ENCODE measurements at places on chromosomes 12 and 14.

GRCh38 chr12:124536641-124537040 is 30.8 kb downstream of the NCOR2 start:
- no peak for DNase-seq

DNA sequence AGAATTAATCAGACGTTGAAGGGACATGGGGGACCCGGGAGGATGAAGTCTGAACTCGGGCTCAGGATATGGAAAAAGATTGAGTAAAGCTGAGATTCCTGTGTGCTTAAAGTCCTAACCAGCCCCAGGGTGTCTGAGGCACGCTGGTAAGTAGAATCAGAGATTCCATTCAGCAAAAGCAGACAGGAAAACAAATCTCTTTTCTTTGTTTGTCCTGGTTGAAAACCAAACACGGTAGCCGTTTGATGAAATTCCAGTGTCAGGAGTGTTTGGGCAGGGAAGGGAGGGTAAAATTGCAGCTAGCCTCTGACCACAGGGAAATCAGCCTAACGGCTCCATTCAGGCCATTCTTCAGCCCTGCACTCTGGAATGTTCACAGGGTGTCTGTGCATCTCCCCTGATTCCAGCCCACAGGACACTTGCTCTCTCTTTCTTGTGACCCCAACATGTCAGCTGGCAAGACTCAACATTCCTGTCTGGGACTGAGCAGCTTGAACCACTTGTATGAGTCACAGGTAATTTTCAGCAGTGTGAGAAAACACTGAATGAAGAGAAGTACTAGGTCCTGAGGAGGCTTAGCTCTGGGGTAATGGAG is 31.0 kb downstream of the NINJ2 start:
- DNase-seq = no peak

DNA sequence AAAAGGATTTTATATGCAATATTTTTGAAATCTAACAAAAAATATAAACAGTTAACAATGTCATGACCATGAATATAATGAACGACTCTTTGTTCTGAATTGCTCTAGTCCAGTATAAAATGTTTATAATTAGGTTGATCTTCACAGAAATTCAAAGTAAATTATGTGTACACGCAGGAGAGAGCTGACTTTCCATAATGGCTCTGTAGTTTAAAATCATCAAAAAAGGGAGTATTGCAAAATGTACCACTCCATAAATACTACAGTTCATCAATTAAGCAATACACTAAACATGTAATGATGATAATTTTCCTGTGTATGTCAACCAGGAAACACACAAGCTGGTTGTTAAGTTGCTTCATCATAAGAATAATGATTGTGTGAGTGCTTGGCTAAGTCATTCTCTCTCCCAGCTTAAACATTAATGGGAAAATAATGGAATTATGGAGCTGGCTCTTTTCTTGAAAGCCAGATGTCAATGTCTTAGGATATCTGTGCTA is 189.5 kb upstream of the PLEKHG7 start:
- no peak for DNase-seq

GRCh38 chr12:85979641-85980040 is 105.5 kb downstream of the NTS start:
- DNase-seq = no peak

DNA sequence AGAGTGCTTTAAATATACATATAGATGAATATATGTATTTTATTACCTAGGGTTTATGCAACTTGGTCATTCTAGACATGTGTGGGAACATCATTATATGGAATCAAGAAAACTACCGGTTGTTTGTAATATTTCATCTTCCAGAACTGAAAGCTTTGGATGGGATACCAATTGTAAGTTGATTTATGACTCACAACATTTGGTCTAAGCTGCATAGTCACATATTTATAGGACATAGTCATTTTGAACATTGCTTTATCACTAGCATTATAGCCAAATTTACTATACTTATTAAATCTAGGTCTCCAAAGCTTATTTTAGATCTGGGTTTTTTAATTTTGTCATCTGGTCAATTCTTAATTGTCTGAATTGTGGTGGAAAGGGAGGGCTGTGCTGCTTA is 83.7 kb upstream of the PCNX4 start:
- no peak for DNase-seq

GRCh38 chr12:40336573-40337199 is 111.9 kb downstream of the LRRK2 start:
- no peak for DNase-seq

DNA sequence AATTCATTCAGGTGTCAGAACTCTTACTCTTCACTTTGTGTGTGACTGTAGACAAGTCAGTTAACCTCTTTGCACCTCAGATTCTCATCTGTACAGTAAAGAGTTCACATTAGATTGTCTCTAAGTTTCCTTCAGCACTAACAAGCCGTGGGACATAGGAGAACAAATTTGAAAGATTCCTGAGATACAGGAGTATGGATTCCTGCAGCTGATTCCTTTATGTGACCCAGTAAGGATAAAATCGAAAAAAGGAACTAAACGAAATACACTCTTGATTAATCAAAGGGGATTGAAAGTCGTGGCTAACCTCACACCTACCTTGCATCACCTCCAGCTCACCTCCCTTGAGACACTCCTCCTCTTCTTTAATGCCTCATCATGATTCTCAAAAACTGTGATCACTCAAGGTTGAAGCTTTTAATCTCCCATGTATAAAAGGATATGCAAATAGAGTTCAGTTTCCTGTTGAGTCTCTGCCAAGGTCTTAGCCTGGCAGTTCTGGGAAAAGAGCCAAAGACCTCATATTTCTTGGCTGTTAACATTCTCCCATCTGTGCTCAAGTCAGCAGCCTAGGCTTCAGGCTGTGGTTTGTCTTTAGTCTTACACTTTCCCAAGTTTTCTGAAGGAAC is 156.6 kb downstream of the DAD1 start:
- no peak for DNase-seq

DNA sequence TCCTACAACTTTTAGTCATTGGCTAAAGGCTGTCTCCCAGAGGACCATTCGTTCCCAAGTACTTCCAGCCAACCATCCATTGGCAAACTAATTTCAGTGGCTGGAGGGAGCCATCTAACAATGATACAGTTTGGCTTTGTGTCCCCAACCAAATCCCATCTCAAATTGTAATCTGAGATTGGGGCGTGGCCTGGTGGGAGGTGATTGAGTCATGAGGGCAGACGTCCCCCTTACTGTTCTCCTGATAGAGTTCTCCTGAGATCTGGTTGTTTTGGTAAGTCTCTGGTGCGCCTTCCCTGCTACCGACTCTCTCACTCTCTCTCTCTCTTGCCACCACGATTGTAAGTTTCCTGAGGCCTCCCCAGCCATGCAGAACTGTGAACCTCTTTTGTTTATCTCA is 99.7 kb upstream of the FUT8 start:
- DNase-seq = no peak

- DNase-seq = no peak
Measured at GRCh38 chr14:56198438-56198837, 80.2 kb downstream of the PELI2 start.

DNA sequence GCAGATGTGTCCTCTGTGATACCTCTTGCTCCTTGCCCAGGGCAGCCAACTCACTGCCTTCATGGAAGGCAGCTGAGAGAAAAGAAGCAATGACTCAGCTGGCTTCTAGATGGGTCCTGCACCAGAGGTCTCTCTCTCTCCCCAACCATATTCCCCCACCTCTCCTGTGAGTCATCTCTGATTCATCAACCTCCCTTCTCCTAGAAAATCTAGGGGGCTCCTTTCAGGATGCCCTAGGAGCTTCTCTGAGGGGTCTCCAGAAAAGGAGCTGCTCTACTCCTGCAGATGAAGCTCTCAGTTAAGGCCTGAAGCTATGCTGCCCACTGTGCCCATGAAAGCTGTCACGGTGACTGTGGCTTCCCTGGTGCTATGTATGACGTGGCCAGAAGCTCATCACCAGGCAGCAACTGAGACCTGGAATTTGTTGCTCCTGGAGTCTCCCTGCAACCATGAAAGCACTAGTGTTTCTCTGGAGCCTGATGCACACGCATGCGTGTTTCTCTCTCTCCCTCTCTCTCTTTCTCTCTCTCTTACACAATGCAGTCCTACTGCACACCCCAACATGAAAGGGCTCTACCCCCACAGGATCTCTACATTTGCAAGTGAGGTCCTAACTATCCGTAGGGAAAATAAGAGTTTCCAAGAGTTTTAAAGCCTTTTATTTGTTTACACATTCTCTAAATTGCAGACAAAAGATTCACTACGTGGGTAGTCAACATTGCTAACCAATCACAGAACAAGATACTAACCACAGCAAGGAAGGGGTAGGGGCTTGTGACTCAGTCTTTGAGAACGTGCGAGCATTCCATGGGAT is 285.3 kb downstream of the DPF3 start:
- DNase-seq = no peak
